NCI-H82 (cell line): ENCODE measurements at places on chromosomes 4 and X.

DNA sequence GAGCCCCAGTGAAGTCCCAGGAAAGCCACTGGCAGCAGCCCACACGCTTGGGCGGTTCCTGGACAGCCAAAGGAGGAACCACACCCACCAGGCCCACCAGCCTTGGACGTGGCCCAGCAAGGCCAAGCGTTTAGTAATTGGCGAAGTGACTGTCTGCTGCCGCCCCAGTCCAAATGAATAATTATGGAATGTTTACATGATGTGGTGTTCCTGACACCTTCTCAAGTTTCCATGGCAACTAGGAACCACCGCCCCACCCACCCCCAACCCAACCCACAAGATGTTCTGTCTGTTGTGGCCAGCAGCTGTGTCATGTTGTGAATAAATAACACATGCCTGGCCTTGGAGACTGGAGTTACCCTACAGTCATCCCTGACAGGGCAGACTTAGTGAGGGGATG, 22.3 kb downstream of the APLN start:
- no peak for DNase-seq

DNA sequence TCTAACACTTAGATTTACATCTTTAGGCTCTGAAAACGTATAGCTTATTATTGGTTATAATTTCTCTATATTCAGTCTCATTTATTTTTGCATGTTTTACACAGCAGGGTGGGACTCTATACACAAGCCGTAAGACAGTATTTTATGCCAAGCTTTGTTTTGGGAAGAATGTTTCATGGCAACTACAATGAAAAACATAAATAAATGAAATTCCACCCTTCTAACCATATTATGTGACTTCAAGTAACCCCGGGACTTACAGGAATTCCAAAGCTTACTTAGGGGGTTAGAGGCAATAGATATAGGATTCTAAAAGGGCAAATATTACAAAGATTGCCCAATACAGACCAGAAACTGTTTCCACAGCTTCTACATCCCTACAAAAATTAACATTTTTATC, 370.9 kb downstream of the PRR32 start:
- DNase-seq, result no peak

GRCh38 chr4:3605491-3605890, 73.3 kb upstream of the LRPAP1 start:
- DNase-seq, result no peak

DNA sequence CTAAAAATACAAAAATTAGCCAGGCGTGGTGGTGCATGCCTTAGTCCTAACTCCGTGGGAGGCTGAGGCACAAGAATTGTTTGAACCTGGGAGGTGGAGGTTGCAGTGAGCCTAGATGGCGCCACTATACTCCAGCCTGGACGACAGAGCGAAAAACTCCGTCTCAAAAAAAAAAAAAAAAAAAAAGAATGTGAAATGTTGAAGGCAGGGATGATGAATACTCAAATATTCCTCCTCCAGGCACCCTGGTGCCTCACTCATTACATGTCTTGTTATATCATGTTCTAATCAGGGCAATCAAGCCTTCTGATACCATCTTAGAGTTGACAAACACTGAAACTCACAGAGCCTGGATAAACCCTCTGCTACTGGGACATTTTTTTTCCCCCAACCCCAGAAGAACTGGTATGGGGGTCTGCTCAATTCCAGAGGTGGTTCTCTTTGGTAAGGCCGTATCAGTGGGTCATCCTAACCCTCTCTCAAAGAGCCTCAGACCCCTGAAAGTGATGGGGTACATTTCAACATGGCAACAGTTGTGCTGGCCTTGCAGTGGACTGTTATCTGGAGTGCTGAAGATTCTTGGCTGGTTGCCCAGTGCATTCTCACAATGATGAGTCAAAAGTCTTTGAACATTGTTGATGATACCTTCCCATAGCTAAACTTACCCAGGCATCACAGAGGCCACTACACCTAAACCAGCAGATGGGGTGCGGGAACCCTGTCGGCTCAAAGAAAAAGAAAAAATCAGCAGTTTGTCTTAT, 2.4 kb upstream of the SH3KBP1 start:
- DNase-seq, result peak; percentile 6

GRCh38 chr4:81287101-81287500, 72.1 kb upstream of the PRKG2 start:
- no peak for DNase-seq

DNA sequence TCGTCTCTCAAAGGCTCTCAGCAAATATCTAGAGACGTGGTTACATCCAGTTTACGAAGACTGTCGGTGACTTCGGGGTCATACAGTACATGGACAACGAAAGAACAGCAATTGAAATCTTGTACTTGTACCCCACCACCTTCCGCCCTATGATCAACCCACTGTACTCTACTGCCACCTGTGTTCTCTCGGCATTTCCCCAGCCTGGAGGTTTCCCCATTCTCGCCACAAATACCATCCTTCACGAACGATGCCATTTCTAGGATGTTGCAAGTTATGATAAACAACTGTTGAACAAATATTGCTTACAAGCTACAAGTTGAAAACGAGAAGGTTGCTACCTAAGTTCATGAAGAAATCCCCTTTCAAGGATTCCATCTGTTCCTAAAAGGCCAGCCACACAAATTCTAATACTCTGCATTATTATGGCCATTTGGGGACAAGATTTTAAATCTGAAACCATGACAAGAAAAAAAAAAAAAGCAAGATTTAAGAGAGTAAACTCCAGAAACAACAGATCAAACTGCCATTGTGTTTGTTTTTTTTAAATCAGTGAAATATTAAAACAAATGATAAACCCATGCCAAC, 1.6 kb downstream of the APBB2 start:
- peak; percentile 54 for DNase-seq

- DNase-seq, result no peak
Observed at GRCh38 chr4:42747971-42748370, 91.1 kb upstream of the ATP8A1 start.

GRCh38 chr4:38601244-38601915, 62.6 kb upstream of the KLF3 start:
- no peak for DNase-seq

DNA sequence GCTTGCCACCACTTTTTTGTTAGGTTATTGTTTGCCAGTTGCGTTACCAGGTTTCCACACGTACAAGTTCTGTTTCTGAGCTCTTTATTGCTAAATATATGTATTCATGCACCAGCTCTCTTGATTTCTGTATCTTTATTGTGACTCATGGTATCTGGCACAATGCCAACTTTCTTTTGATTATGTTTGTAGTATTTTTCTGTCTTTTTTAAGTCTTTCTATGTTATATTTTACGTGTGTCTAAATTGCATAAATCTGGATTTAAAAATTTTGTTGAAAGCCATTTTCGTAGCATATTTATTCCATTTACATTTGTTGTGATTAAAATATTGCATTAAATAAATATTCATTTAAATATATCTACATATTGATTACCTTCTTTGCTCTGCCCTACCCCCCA, 73.8 kb downstream of the KDM6A start:
- no peak for DNase-seq

- DNase-seq, result no peak
Observed at GRCh38 chrX:20409991-20410390, 143.3 kb upstream of the RPS6KA3 start.

- no peak for DNase-seq
Observed at GRCh38 chrX:27622883-27623282, 32.7 kb downstream of the DCAF8L2 start.

DNA sequence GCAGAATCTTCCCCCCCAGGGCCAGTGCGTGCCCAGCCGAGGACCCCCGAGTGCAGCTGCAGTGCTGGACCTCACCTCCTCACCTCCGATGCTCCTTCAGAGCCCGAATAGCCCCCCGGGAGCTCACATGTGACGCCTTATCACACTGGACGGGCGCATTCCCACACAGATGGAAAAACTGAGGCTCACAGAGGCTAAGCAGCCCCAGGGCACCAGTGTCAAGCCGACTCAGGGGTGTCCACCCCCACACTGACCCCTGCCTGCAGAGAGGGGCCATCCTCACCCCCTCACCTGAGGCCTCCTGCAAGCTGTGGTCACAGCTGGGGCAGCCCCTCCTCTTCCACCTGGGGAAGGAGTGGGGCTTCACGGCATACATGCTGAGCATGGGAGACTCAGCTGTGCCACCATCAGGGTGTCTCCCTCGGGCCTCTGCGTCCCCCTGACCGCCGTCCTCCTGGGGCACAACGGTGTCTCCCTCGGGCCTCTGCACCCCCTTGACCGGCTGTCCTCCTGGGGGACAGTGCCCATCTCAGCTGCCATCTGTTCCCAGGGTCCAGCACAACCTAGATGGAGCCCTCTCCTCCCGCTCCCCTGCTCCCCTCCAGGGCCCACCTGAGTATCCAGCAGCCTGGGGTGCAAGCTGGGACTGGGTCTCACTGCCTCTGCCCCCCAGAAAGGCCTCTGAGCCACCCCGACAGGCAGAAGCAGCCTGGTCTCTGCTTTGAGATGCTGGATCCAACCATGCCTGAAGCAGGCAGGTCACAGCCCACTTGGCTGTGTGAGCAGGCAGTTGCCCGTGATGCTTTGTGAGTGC, 85.3 kb upstream of the NKX1-1 start:
- DNase-seq, result no peak

DNA sequence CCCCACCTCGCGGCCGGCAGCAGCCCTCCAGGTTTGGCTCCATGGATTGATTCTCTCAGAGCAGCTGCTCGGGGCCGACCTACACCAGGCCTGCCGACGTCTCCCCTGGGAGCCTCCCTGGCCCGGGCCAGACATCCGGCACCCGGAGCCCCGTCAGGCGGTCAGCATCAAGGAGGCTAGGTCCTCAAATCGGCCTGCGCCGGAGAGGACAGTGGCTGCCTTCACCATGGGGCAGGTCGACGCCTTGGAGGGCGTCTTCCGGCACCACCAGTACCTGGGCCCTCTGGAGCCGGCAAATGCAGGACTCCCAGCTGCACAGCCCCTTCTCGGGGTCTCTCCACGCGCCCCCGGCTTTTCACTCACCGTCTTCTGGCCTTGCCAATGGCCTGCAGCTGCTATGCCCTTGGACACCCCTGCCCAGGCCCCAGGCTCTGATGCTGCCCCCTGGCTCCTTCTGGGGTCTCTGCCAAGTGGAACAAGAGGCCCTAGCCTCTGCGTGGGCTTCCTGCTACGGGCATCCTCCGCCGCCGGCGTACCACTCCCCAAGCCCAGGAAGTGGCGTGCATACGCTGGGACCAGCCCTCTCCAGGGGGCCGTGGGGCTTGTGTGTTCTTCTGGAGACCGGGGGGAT, 341.8 kb downstream of the MAGEB5 start:
- DNase-seq, result no peak

- no peak for DNase-seq
Observed at GRCh38 chrX:24055043-24055356, 244 bp downstream of the EIF2S3 start.

DNA sequence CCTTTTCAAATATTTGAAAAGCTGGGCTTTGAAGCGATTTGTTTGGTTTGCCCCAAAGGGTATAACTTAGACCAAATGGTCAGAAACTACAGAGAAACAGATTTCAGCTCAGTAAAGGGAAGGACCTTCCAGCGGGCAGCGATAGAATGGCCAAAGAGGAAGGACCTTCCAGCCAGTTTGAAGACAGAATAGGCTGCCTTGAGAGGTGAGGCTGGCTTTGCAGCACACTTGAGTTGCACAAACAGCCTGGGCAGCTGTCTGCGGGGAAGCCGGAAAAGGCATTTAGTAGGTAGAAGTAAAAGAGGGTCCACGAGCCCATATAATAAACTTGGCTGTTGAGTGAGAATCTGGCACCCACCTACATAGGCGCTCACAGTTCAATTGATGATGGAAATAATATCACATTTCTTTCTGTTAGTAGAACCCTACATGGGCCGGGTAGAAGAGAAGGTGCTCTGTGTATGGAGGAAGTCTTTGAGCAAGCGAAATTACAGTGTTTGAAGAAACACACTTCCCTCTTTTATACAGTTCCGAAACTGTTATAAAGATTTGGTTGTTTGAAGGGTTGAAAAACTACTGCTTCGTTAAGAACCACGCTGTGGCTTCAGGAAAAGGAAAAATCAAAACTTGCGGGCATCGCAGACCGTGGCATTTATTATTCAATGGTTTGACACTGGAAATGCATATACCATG, 75.0 kb upstream of the SORBS2 start:
- DNase-seq, result no peak

DNA sequence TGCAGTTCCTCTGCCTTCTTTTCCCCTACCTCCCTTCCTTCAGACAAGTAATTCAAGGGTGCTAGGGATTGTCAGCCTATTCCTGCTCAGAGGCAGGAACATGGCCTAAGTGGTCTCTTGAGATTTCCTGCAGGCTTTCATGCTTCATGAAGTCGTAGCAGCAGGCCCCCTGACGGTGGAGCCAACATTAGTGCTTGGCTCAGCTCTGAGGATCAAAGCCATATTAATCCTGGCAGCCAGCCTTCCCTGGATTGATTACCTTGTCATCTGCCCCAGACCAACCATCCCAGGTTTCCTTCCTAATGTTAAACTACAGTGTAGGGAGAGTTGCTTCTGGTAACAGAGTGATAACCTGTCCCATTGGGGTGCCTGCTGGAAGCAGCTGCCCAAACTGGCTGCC, 84.1 kb downstream of the SLC16A2 start:
- DNase-seq, result peak; percentile 91

DNA sequence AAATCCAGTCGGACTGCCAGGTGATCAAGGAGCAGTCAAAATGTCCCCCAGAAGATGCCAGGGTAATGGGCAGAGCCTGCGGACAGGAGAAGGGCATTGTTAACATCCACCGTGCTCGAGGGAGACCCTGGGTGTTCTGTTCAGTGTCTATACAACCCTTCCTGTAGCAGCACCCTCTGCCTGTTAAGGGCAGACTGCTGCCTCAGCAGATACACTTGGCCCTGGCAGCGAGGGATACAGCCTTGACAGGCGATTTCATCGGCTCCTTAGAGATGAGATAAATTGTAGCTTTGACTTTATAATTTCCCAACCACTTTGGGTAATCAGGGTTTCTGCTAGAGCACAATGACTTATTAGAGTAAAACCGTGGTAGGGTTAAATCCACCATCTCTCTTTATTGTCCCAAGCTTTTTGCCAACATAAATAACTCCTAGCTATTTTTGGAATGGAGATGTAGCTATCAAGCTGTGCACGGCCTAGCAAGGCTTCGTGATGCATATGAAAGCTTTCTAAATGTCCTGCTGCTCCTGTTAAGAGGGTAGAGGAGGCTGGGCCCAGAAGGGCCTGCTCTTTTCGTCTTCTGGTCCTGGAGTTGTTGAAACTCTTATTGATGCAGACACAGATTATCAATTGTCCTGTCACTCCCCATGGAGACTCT, 195.9 kb downstream of the CPEB2 start:
- DNase-seq, result no peak

- DNase-seq, result no peak
Observed at GRCh38 chr4:25379591-25379990, 2.5 kb downstream of the ANAPC4 start.

- DNase-seq, result no peak
Observed at GRCh38 chr4:58360354-58361133, 1250.4 kb upstream of the IGFBP7 start.
